ENCODE measurements at places on chromosomes 5 and 9.

DNA sequence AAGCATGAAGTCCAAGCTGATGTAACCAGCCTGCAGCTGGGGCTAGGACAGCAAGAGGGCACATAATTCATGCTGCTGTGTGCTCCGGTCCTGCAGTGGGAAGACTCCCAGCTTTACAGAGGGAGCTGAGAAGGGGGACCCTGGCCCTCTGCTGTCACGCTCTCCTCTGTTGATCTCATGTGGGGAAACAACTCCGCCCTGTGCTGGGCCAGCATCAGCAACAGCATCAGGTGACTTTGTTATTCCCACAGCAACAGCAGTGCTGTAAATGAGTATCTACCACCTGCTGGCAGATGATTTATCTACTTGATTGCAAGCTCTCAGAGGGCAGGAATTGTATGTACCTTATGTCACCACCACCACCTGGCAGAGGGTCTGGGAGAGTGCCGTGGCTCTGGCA, 176.2 kb downstream of the COL23A1 start:
- no peak overlapping the region for H3K27ac ChIP-seq
- no peaks in the 10 kb centered on the region for H3K4me1 ChIP-seq
- H3K36me3 ChIP-seq = no peaks in the 10 kb centered on the region
- no peak overlapping the region for H3K4me3 ChIP-seq

DNA sequence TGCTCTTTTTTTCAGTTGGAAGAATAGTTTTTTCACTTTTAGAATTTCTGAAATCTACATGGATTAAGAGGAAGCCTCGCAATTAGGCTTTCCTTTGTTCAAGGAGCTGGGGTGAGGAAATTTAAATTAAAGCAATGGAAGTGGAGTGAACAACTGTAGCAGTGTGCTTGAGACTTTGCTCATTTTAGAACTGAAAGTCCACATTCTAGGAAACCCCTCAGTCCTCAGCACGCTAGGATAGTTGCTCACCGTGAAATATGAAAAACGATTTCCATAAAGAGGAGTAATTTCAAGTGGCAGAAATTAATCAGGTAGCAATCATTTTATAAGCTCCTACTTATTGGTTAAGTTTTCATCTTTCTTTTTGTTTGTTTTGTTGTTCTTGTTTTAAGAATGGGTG, 243.0 kb upstream of the ITGA1 start:
- H3K36me3 ChIP-seq = no peaks in the 10 kb centered on the region
- H3K27ac ChIP-seq = no peak overlapping the region
- no peak overlapping the region for H3K4me3 ChIP-seq
- H3K27me3 ChIP-seq = no peaks in the 10 kb centered on the region
- no peak for DNase-seq

DNA sequence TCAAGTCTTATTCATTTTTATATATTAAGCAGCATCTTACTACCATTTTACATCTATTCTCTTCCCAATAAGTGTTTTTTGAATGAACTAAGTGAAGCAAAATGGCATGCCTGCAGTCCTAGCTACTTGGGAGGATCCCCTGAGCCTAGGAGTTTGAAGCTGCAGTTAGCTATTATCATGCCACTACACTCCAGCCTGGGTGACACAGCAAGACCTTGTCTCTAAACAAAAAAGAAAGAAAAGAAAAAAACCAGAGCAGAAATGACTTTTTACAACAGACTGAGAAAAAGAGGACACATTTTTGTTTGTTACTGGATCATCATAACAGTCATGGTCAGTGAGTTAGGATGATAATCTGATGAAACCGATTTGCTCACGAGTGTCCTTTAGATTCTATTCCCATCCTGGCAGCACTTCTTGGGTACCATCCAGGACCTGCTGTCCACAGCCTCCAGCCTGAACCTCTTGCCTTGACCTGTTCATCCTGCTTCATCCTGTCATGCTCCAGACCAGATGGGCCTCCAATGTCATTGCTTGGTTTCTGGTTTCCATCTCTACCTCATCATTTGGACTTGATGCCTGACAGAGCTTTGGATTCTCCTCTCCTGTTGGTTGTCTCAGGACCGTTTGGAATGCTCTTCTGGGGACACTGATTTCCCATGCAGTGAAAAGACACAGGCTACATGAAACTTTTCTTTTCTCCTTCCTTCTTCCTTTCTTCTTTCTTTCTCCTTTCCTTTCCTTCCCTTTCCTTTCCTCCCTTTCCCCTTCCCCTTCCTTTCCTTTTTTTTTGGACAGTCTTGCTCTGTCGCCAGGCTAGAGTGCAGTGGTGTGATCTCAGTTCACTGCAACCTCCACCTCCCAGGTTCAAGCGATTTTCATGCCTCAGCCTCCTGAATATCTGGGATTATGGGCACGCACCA, 50.1 kb upstream of the GLRX start:
- H3K27ac ChIP-seq = no peak overlapping the region
- H3K36me3 ChIP-seq = no peaks in the 10 kb centered on the region
- H3K27me3 ChIP-seq = no peaks in the 10 kb centered on the region
- DNase-seq = no peak
- H3K4me3 ChIP-seq = no peak overlapping the region

DNA sequence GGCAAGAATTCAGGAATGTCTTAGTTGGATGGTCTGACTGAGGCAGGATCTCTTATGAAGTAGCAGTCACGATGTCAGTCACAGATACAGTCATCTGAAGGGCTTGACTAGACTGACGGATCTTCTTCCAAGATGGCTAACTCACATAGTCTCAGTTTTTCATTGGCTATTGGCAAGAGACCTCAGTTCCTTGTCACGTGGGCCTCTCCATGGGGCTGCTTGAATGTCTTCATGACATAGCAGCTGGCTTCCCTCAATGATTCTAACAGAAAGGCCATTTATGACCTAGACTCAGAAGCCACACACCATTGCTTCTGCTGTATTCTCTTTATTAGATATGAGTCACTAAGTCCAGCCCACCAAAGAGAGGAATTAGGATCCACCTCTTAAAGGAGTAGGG, 4.7 kb downstream of the APC start:
- H3K27ac ChIP-seq = no peak overlapping the region
- no peak overlapping the region for H3K4me3 ChIP-seq
- DNase-seq = no peak
- H3K36me3 ChIP-seq = no peaks in the 10 kb centered on the region
- no peaks in the 10 kb centered on the region for H3K27me3 ChIP-seq
- no peaks in the 10 kb centered on the region for H3K4me1 ChIP-seq

DNA sequence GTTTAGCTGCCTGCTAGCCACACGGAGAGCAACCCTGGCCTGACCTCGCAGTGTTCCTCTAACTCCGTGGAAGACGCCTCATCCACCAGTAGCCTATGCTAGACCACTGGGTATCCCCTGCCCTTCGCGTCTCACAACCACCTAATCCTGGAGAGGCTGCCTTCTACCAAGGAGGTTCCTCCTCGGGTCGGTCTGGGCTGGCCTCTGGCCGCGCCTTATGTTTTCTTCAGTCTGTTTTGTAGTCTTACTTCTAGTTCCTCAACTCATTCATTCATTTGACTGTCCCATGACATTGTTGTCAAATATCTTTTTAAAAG, 1.6 kb upstream of the TPM2 start:
- H3K4me1 ChIP-seq = peaks cover 31% of the 10 kb centered on the region
- H3K27me3 ChIP-seq = no peaks in the 10 kb centered on the region
- peak overlapping the region; percentile 93 for H3K27ac ChIP-seq
- peak overlapping the region; percentile 93 for H3K4me3 ChIP-seq

- no peaks in the 10 kb centered on the region for H3K27me3 ChIP-seq
- no peak for DNase-seq
- no peak overlapping the region for H3K27ac ChIP-seq
These were observed 271.5 kb downstream of the ADGRV1 start for GRCh38 chr5:90830058-90830457.

GRCh38 chr5:3963652-3964051, 368.0 kb downstream of the IRX1 start:
- H3K4me3 ChIP-seq = no peak overlapping the region
- no peaks in the 10 kb centered on the region for H3K4me1 ChIP-seq
- H3K27me3 ChIP-seq = no peaks in the 10 kb centered on the region
- H3K36me3 ChIP-seq = no peaks in the 10 kb centered on the region
- DNase-seq = no peak

DNA sequence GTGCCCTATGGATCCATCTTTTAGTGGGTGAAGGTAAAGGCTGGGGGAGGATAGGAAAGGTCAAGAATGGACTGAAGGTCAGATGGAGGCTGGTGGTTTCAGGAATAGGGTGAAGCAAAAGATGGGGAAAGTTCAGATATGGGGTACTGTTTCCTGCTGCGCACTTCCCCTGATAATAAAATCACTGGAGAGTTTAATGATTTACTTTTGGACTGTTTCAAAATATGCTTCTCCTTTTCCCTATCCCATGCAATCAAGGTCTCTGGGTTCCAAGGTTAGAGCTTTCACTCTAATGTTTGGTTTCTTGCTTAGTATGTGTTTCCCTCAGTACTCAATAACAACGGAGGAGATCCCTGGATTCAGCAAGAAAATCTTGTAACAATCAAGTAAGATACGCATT, 10.8 kb upstream of the PPP3R2 start:
- H3K27me3 ChIP-seq = no peaks in the 10 kb centered on the region
- no peak for DNase-seq
- no peak overlapping the region for H3K27ac ChIP-seq
- no peak overlapping the region for H3K4me3 ChIP-seq
- no peaks in the 10 kb centered on the region for H3K4me1 ChIP-seq

- no peaks in the 10 kb centered on the region for H3K27me3 ChIP-seq
- no peaks in the 10 kb centered on the region for H3K4me1 ChIP-seq
- H3K4me3 ChIP-seq = no peak overlapping the region
- H3K36me3 ChIP-seq = no peaks in the 10 kb centered on the region
- H3K27ac ChIP-seq = no peak overlapping the region
These were observed 232.5 kb downstream of the GABRB2 start for GRCh38 chr5:161314033-161314432.

DNA sequence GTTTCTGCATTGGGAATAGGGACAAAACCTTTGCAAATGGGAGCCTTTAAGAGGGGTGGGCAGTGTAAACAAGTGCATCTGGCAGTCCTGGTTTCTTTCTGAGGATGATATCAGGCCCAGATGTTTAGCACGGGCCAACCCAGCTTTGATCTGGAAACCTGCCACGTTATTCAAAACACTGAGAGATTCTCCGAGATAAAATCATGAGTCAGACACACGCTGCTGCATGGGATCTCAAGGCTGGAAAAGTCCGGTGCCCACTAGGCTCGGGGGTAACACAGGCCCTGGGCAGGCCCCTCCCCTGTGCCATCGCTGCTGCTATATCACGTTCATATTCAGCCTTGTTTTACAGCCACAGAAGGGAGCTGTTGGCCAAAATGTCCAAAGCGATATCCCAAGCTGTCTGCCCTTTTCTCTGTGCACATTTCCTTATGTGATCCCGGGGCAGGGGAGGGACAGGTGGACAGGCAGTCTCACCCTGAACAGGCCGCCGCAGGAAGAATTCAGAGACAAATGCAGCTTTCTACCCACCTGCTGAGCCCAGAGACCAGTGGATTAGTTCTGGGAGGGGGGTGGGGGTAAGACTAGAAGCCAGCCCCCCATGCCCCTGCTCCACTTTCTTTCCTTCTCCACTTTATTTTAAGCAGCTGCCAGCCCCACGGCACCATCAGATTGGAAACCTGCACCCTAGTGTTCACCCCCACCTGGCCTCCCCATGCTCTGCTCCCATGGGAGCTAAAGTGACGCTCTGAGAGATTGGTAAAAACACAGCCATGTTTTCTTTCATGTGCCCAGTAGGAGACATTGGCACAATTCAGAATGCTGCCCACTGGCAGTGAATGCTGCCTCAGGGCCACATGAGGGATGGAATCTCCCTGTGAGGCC, 63.1 kb downstream of the TMOD1 start:
- DNase-seq = no peak
- no peaks in the 10 kb centered on the region for H3K27me3 ChIP-seq
- peak overlapping the region; percentile 78 for H3K27ac ChIP-seq
- peaks cover 36% of the 10 kb centered on the region for H3K36me3 ChIP-seq
- no peak overlapping the region for H3K4me3 ChIP-seq

DNA sequence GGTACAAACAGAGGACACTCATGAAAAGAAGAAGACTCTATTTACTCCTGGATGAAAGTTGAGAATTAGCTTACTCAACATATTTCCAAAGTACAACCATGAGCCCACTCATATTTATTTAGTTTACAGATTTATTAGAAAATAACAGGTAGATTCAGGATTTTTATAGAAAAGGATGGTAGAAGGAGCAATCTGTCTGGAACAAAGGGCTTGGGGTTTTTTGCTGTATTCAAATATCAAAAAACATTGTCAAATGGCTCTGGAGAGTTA, 7.0 kb upstream of the ERAP2 start:
- H3K4me1 ChIP-seq = no peaks in the 10 kb centered on the region
- no peaks in the 10 kb centered on the region for H3K36me3 ChIP-seq

- peaks cover 25% of the 10 kb centered on the region for H3K4me1 ChIP-seq
- DNase-seq = no peak
- peak overlapping the region; percentile 88 for H3K27ac ChIP-seq
These were observed 43.4 kb upstream of the IL17B start for GRCh38 chr5:149422366-149423048.

GRCh38 chr5:96961053-96961452, 25.2 kb downstream of the LNPEP start:
- H3K36me3 ChIP-seq = no peaks in the 10 kb centered on the region
- H3K27me3 ChIP-seq = no peaks in the 10 kb centered on the region
- H3K27ac ChIP-seq = no peak overlapping the region

- H3K27ac ChIP-seq = no peak overlapping the region
- no peaks in the 10 kb centered on the region for H3K27me3 ChIP-seq
- H3K4me3 ChIP-seq = no peak overlapping the region
These were observed 190.1 kb downstream of the PARP8 start for GRCh38 chr5:50856401-50857119.

GRCh38 chr5:27026801-27027200, 11.6 kb downstream of the CDH9 start:
- no peaks in the 10 kb centered on the region for H3K36me3 ChIP-seq
- DNase-seq = no peak
- H3K27me3 ChIP-seq = no peaks in the 10 kb centered on the region
- no peaks in the 10 kb centered on the region for H3K4me1 ChIP-seq
- no peak overlapping the region for H3K27ac ChIP-seq

GRCh38 chr9:107782381-107782780, 292.8 kb upstream of the KLF4 start:
- H3K27ac ChIP-seq = no peak overlapping the region
- no peak for DNase-seq
- H3K27me3 ChIP-seq = no peaks in the 10 kb centered on the region
- H3K4me3 ChIP-seq = no peak overlapping the region
- no peaks in the 10 kb centered on the region for H3K36me3 ChIP-seq

- DNase-seq = no peak
- H3K27me3 ChIP-seq = no peaks in the 10 kb centered on the region
- H3K4me3 ChIP-seq = no peak overlapping the region
- H3K36me3 ChIP-seq = no peaks in the 10 kb centered on the region
These were observed 64.7 kb downstream of the BARX1 start for GRCh38 chr9:93890436-93890935.

DNA sequence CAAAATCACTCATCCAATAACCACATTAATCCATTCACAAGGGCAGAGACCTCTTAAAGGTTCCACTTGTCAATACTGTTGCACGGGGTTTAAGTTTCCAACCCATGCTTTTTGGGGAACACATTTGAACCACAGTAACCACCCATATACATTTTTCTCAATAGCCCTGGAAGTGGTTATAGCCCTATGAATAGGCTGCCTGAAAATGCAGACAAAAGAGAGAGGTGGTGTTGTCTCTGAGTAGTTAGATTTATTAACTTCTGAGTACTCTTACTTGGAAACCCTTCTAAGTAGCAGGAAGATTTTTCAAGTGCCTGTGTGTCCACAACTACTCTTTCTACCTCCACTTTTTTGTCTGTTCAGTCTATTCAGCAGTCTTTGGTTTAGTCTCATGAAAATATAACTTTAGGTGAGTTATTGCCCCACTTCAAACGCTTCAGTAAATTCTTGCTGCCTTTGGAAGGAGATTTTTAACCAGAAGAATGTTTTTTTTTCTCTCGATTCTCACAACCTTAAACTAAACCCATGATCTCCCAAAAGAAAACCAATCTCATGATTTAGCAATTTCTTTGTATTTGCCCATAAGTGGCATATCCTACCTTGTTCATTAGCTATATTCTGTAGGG, 42.6 kb downstream of the ARHGEF28 start:
- DNase-seq = no peak
- no peaks in the 10 kb centered on the region for H3K4me1 ChIP-seq
- H3K36me3 ChIP-seq = no peaks in the 10 kb centered on the region
- H3K27me3 ChIP-seq = no peaks in the 10 kb centered on the region

Data from ascending aorta (tissue), 2 donors.